Posterior vena cava (tissue), 2 donors: ENCODE measurements at places on chromosomes 6 and 20.

- DNase-seq = no peak
Measured at GRCh38 chr6:89471287-89471867, 38.4 kb downstream of the ANKRD6 start.

- no peak for DNase-seq
Measured at GRCh38 chr6:39441301-39441700, 118.8 kb upstream of the KCNK16 start.

GRCh38 chr20:33015114-33015484 lies 7.6 kb downstream of the BPIFB2 start:
- peak; percentile 44 for DNase-seq

GRCh38 chr6:28209753-28210535 lies 15.1 kb upstream of the ZSCAN9 start:
- no peak for DNase-seq

GRCh38 chr20:61303675-61304074 lies 51.6 kb downstream of the CDH4 start:
- no peak for DNase-seq

DNA sequence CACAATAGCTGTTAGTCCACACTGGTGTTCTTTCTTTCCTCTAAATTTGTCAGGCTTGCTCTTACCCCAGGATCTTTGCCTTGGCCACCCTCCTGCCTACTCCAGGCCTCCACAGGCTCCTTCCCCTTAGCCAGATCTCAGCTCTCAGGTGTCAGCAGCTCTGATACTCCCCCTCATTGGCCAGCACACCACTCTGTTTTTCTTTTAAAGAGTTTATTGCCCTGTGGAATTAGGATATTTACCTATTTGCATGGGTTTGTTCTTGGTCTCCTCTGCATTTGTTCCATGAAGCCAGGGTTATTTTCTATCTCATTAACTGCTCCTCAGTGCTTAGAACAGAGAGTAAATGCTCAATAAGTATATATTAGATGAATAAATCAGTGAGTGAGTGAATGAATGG lies 36.8 kb downstream of the GCNT2 start:
- DNase-seq = no peak

DNA sequence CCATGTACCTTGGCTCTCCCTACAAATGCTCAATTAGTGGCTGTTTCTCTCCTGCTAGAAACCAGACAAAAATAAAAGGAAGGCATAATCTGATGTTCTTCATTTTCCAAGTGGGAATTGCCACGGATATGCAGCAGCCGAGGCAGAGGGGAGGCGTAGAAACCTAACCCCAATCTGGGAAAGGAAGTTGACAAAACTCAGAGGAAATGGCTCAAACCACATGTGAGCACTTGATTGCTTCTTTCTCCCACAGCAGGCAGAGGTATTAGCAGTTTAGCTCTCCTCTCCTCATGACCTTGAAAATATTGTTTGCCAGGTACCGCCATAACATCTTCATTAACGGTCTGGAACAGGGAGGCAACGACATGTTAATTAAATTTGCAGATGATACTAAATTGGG lies 3.8 kb upstream of the MLN start:
- no peak for DNase-seq

DNA sequence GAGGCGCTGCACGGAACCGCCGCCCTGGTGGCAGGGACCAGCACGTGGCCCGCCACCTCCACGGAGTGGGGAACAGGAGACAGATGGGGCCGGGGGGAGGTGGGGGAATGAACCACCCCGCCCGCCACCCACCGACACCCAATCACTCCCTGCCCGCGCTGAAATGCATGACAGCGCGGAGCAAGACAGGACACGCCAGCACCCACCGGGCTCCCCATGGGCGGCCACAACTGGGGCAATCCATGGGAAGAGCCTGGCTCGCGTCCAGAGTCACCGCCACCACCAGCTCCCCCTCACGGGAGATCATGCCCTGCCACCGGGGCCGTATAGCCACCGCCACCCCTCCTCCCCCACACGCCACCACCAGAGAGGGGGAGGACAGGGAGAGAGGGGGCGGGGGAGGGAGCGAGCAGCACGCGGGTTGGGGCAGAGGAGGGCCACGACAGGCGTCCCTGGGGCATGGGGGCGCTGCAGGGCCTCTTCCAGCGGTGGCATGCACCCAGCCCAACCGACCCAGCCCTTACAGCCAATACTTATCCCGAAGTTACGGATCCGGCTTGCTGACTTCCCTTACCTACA lies 744.3 kb upstream of the DEFB115 start:
- no peak for DNase-seq

- no peak for DNase-seq
Measured at GRCh38 chr6:39102071-39102820, 12.7 kb downstream of the SAYSD1 start.

GRCh38 chr20:6765469-6766058 lies 1.9 kb upstream of the BMP2 start:
- DNase-seq = no peak

GRCh38 chr6:136181861-136182260 lies 68.2 kb downstream of the MTFR2 start:
- DNase-seq = no peak

DNA sequence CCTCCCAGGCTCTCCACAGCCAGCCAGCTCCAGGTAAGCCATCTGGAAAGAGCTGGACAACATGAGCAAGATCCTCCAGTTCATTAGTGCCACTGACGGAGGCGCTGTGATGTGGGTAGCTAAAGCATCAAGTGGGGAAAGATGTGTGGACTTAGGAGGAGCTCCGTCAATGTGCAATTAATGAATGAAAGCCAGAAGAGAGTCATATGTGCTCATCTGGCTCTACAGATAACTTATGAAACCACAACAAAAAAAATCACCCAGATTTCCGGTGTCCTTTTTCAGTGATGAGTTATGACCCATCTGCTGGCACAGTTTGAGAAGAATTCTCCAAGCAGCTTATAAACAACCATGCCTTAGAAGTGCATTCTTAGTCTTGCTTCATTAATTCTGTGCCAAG lies 311.7 kb upstream of the PLCB4 start:
- DNase-seq = no peak

DNA sequence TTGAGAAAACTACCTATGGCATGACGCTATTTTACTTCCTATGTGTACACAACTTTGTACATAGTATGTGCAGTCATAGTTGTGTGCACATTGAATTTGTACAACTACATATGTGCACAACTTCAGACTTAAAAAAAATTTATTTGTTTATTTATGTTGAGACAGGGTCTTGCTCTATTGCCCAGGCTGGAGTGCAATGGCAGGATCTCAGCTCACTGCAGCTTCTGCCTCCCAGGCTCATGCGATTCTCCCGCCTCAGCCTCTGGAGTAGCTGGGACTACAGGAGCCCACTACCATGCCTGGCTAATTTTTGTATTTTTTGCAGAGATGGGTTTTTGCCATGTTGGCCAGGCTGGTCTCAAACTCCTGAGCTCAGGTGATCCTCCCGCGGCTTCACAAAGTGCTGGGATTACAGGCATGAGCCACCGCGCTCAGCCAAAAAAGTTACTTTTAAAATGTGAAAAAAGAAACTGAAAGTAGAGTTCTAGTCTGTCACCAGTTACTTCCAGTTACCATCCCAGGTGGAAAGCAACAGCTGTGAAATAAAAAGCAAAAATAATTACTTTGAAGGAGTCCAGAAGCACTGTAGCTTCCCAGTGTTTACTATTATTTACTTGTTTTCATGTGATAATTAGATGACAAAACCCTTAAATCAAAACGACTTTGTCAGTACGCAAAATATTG lies 1.7 kb upstream of the ZKSCAN8 start:
- no peak for DNase-seq

- no peak for DNase-seq
Measured at GRCh38 chr6:82270881-82271635, 23.5 kb upstream of the IBTK start.

GRCh38 chr6:26033941-26034354 lies 53.3 kb upstream of the HFE start:
- peak; percentile 90 for DNase-seq

GRCh38 chr6:139407718-139408222 lies 33.3 kb upstream of the CITED2 start:
- no peak for DNase-seq
